Thymus (tissue), 14 donors: ENCODE measurements at places on chromosomes 7 and 10. TPM values are rescaled to one million over a fixed set of nuclear protein-coding genes. Genes with fewer than 3 reads are reported as not detected.

Gene LRRC17
- 27.8 TPM for total RNA-seq

Gene CALCR
- 0.05 TPM for total RNA-seq

DNA sequence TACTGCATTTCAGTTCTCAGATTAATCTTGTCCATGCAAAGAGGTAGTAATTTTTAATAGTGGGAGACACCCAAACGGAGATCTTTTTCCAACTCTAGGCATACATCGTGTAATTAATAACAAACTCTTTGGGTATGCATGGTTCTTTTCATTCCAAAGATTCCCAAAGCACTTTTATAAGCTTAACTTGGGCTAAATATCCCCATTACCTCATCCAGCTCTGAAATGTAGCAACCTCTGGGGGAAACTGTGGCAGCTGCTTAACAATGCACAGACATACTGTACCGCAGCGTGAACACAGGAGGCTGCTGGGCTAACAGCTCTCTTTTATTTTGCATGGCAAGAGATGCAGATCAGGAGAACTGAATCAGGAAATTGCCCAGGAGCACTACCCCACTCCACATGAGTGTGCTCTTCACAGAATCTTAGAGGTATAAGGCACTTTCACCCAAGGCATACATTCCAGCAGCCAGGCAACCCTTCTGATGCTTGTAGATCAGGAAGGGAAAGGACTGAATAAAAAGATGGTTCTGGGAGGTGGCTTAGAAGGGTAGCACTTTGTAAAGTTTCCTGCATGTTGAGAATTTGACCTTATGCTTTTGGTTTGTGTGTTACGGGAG, 114.4 kb upstream of the GLI3 start:
- DNase-seq, result no peak

DNA sequence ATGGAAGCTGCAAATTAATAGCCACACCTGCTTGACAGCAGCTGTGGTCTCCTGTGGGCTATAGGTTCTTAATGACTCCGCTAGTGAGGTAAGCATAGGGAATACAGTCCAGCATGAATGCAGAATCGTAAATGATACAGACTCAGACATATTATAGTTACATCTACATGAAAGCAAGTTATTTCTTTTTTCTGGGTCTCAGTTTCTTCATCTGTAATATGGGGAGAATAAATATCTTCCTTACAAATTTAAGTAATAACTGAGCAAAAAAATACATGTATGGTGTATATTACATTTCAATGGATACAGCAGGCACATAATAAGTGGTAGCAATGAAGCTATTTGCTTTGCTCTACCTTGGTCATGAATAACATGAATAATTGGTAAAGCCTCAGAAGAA, 245.9 kb upstream of the RHOBTB1 start:
- no peak for DNase-seq

Gene NUPR2
- total RNA-seq, result 0.38 TPM

- DNase-seq, result no peak
Observed at GRCh38 chr7:25262586-25262985, 34.3 kb upstream of the NPVF start.
